Effector memory CD8-positive, alpha-beta T cell (primary cell): ENCODE measurements at places on chromosomes 4 and X.

- no peak for DNase-seq
Measured at GRCh38 chr4:62533573-62533972, 1333.4 kb downstream of the ADGRL3 start.

GRCh38 chr4:70062000-70062399, 11.8 kb downstream of the HTN1 start:
- no peak for DNase-seq

DNA sequence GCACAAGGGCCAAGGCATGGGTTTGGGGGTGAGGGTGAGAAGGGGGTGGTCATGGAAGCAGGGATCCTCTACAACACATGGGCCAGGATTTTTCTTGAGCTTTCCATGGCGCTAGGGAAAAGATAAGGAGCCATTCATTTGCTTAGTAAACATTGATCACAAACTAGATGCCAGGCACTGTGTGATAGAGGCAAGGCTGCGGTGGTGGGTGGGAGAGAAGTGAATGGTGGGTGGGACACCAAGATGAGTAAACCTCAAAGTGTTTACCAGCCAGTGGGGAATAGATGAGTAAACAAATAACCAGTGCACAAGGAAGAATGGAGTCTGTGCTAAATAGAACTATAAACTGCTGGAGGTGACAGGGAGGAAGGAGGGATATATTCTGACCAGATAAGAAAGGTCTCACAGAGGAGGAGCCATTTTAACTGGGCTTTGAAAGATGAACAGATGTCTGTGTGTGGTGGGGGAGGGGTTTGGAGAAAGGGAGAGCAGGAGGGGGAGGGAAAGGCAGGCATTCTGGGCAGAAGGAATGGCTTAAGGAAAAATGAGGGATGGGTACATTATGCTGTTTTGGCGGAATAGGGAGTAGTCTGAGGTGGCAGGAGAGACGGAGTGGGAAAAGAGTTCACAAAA, 48.0 kb upstream of the LAS1L start:
- no peak for DNase-seq

- no peak for DNase-seq
Measured at GRCh38 chrX:149572743-149573142, 14.5 kb downstream of the MAGEA9B start.

DNA sequence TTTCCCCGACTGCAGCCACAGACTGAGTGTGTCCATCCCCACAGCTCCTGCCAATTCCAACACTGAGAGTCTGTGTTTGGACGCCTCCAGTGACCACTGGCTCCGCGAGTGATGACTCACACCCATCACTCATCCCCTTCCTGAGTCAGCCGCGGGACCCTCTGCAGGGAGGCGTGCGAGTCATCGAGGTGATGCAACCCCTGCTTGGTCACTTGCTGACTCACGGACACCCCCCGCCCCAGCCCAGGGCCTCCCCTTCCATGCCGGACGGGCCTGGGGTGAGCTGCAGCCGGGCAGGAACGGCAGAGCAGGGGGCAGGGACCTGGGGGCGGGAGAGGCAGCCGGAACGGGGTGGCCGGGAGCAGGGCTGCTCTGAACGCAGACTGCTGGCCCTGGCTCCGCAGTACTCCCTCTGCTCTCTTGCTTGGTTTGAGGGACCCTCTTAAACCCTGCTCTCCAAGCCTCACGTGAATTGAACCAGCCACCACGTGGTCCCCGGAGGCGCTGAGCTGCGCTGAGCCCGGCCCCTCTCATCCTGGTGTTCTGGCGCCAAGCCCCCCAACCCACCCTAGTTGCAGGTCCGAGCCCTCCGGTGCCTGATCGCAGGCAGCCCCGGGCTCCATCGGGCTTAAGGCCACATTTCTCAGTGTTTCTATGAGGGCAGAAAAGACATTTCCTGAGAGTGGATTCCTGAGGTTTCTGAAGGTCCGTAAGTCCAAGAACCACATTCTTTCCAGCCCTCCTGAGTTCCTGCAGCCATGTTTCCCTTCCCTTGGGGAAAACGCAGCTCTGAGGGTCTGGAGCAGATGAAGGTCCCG, 32.4 kb downstream of the FGFRL1 start:
- no peak for DNase-seq

GRCh38 chr4:76091052-76091451, 16.5 kb downstream of the ART3 start:
- DNase-seq = no peak

- no peak for DNase-seq
Measured at GRCh38 chrX:20309806-20310205, 43.1 kb upstream of the RPS6KA3 start.

DNA sequence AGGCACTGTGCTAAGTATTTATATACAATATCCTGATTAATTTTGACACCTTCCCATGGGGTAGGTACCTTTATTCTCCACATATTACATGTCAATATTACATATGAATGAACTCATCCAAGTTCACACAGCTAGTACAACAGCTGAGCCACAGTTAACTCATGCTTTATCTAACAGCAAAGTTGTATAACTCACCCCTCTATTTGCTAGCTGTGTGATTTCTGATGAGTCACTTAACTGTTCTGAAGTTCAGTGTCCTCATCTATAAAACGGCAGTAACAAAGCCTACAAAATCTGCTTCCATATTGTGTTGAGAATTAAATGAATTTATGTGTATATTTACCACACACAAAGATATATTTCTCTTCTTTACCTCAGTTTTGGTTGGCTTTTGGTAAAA, 48.2 kb upstream of the KDR start:
- DNase-seq = no peak

DNA sequence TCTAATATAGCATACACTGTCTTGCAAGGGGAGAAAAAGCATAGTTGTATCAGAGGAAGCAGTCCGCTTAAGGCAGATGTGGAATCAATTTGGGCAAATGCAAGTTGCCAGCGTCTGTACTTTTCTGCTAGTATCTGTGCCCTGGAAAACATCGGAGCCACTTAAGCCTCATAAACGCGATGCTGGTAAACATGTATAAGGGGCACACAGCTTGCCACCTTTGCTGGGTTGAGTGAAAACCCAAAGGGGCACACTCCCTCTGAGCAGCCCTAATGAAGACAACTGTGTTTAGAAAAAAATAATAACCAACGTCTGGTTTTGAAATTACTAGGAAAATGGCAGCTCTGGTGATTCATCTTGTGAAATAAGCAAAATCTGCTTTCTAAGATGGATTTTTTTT, 24.3 kb downstream of the SMIM20 start:
- DNase-seq = no peak

DNA sequence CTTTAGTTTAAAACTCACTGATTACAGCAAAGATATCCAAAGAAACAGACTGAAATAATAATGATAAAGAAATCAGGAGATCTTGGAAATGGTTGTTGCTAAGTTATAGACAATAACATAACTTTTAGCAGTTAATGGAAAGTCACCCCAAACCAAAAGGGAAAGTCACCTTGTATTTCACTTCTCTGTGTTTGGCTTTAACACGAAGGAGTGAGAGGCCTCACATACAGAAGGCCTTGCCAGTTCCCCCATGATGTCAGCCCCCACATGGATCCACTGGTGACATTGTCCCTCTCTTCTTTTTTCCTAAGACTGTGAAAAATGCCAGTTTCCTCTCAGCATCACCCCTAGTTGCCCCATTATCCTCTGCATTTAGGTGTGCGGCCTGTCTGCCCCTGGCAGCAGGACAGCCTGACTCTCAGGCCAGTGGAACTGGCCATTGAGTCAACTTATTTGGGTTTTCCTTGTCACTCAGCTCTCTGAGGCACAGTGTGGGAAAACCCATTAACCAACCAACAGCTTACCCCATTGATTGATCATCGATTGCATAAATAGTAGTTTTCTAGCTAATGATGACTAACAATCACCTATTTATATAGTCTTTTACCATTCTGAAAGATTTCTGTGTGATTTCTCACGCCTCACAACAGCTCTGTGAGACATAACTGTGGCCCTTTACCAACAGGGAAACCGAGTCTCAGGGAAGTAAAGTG, 308.1 kb downstream of the PTTG2 start:
- no peak for DNase-seq

DNA sequence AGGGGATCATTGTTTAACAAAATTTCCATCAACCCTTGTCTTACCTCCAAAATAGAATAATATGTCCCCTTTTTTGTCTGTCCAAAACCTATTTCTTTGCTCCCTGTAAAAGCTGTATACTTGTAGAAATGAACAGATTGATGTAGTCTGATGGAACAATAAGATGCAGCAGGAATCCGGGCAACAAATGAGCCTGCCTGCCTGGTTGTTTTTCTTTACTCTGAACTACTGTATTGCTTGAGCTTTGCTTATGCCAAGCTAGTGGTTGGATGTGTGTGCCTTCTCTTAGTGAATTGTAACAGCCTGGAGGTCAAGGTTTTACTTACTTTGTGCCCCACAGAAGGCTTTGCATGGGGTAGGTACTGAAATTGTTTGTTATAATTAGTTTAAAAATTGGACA, 116.2 kb upstream of the TLL1 start:
- no peak for DNase-seq

DNA sequence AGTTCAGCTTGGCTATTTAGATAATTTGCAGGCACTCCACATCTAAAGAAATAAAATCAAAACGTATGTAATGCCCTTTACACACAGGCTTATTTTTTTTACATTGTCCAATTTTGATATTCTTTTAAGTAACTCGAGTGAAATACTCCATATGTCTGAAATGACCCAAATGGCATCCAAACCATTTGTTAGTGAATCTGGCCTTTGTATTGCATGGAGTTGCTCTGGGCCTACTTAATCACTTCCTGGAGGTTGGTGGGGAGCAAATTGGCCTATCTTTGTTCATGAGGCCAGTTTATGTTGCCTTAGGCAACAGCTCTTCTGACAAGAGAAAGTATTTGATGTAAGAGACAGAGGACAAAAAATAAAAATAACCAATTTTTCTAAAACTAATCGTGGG, 47.6 kb upstream of the TMEM131L start:
- no peak for DNase-seq

DNA sequence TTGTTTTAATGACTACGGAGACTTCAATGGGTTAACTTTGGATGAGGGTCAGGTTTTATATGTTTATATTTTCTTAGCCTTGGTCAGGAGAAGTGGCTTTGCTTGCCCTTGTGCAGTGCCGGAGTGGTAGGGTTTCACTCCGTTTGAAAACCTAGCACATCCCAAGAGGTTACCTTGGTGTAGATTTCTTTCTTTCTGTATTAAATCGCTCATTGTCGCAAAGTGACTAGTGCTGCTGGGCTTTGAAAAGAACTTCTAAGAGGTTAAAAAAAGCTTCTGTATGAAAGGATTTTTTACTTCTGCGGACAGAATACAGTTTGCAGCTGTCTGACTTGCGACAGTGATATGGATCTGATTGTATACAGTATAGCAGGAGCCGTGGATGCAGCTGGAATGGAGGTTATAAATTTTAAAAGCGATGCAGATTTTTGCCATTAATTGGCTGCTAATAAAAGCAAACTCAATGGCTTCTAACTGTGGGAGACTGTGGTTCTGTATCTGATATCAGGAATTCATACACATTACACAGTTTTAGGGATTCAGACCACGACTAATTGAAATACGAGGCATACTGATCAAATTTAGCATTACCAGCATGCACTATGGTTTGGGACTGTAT, 340.9 kb upstream of the PITX2 start:
- no peak for DNase-seq

- DNase-seq = no peak
Measured at GRCh38 chr4:86678796-86679195, 84.7 kb downstream of the PTPN13 start.

DNA sequence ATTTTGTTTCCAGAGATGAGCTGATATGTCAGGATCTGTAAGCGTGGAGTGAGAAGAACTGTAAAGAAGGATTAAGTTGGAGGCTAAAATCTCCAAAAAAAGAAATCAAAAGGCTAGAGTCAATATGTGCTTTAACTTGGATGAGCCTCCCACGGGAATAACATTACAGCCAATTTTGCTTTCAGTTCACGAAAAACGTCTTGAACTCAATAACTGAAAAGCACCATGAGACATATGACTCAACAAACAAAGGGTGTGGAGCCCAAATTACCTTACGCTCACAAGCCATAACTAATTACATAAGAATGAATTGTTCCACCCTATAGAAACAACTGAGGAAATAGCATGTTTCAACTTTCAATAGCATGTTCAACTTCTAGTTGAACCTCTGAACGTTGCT, 22.3 kb downstream of the TMPRSS11D start:
- no peak for DNase-seq

GRCh38 chrX:112218388-112218787, 135.8 kb upstream of the TRPC5 start:
- DNase-seq = no peak

DNA sequence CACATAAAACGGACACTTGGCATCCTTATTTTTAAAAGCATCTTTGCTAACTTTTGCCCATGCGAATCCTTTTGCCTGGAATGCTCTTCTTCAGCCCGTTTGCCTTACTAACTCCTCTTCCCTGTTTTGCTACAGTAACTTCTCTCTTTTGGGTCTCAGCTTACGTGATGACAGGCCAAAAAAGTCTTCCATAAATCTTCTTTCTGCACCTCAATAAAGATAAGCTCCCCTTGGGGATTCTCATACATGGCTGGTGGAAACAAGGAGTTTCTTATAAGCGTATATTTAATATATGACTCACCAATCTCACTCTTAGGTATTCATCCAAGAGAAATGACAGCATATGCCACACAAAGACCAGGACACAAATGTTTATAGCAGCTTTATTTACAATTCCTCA, 192.7 kb downstream of the RCHY1 start:
- no peak for DNase-seq

GRCh38 chr4:152052451-152053057, 291.7 kb upstream of the GATB start:
- DNase-seq = no peak

DNA sequence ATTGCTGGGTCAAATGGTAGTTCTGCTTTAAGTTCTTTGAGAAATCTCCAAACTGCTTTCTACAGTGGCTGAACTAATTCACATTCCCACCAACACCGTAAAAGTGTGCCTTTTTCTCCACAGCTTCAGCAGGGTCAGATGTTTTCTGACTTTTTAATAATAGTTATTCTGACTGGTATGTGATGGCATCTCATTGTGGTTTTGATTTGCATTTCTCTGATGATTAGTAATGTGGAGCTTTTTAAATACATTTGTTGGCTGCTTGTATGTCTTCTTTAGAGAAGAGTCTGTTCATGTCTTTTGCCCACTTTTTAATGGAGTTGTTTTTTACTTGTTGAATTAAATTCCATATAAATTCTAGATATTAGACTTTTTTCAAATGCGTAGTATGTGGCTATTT, 257.5 kb upstream of the ANKRD50 start:
- DNase-seq = no peak

DNA sequence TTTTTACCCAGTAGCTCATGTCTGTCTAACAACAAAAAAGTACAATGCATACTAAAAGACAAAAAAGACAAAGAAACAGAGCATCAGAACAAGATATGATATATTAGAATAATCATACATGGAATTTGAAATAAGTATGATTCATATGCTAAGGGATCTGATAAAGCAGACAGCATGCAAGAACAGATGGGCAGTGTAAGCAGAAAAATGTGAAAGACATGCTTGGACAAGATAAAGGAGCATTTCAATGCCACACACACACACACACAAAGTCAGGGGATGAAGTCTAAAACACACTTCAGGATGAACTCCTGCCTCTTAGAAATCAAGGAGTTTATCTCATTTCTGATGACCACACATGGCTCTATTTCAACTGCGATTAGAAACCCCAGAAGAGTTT, 649.6 kb upstream of the NDST4 start:
- no peak for DNase-seq
